CD8-positive, alpha-beta T cell (primary cell): ENCODE measurements at places on chromosomes 2 and 18.

GRCh38 chr2:157443795-157444640, at the start of gene CYTIP:
TSS of gene CYTIP (minus strand) at chr2:157444089. CDS start at chr2:157444020, 69 bp downstream.
- DNase-seq: peak; percentile 58

- no peak for DNase-seq
Observed at GRCh38 chr2:137193401-137193800, 428.1 kb downstream of the THSD7B start.

GRCh38 chr18:76974386-76974785, 152.0 kb downstream of the ZNF236 start:
- no peak for DNase-seq

DNA sequence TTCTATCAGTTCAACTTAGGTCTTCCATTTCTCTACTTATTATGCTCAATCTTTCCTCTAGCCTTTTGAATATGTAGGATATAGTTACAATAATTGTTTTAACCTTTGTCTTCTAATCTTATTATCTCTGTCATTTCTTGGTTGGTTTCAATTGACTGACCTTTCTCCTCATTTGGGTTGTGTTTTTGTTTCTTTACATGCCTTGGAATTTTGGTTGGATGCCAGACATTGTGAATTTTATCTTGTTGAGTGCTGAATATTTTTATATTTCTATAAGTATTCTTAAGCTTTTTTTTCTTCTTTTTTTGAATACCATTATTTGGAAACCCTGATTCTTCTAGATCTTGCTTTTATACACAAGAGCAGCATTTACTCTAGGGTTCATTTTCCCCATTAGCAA, 30.7 kb upstream of the TMEM247 start:
- no peak for DNase-seq

DNA sequence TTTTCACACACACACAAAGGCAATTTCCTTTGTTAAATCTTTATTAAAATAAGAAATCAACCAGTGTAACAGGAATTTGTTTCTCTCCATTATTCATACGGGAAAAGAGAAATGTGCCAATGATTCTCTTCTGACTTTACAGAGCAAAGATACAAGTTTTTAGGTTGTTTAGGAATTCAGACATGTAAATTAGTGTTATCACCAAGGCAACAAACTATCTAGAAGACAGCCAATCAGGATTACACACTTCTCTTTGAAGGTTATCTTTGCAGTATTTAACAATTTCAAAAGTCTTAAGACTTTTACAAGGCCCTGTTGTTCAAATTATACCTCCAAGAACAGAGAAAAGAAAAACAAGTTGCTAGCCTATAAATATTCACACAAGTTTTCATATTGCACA, 14.5 kb downstream of the CD302 start:
- DNase-seq: no peak

- no peak for DNase-seq
Observed at GRCh38 chr2:1503471-1504310, 90.4 kb downstream of the TPO start.

- no peak for DNase-seq
Observed at GRCh38 chr2:69177063-69177771, 164.2 kb downstream of the ANTXR1 start.

DNA sequence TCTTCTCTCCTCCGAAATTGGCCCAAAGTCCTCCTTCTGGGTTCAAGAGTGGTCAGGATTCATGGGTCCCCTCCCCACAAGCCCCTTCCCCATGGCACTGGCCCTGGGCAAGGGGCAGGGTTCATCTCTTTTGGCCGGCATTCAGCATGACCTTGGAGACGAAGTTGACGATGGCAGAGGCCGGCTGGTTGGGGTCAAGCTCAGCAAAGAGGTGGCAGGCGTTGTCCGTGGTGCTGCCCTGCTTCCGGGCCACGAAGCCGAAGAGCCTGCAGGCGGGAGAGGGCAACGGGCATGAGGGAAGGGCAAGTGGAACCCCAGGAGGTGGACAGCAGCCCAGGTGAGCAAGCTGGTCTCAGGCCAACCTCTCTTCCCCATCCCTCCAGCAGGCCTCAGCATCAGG, 198.5 kb downstream of the TNS1 start:
- DNase-seq: no peak

DNA sequence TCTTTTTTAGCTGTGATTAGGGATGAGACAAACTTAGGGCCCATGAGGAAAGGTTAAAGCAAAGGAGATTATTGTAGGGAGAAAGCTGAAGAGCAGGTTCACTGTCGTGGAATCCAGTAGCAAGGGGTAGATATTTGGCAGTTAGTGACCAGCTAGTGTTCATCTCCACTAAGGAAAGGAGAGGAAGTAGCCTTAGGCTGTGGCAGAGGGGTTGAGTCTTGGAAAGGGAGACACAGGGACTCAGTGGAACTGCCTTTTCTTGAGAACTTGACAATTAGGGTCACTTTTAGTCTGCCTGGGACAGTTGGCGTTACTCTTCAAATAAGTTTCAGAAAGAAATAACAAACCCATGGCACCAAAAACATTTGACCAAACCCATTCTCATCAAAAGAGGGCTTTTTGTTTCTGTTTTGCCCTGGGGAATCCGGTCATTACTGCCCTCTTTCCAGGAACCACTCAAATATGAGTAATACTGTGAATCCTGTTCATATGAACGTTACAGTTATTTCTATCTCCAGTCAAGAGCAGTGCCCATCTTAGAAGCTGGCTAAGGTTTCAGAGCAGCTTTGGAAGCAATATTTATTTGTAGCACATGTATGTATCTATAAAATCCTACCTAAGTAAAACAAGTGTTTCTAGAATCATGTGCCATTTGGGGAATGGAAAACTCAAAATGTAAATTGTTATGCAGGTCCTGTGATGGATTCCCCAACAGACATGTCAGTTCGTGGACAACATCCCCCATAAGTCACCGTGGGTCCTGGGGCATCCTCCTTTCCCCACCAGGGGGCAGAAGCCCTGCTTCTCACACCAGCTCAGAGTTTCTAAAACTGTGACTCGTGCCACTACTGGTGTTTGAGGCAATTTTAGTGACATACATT, 77.3 kb upstream of the PHLPP1 start:
- peak; percentile 44 for DNase-seq

GRCh38 chr2:60318544-60318943, 234.9 kb downstream of the BCL11A start:
- no peak for DNase-seq
